ENCODE measurements at places on chromosomes 7 and 10.
A peak's percentile ranks its signal among the peaks of the same experiment; 100 is the strongest.

- DNase-seq, result no peak
Observed at GRCh38 chr7:7764520-7765396, 46.4 kb upstream of the RPA3 start.

DNA sequence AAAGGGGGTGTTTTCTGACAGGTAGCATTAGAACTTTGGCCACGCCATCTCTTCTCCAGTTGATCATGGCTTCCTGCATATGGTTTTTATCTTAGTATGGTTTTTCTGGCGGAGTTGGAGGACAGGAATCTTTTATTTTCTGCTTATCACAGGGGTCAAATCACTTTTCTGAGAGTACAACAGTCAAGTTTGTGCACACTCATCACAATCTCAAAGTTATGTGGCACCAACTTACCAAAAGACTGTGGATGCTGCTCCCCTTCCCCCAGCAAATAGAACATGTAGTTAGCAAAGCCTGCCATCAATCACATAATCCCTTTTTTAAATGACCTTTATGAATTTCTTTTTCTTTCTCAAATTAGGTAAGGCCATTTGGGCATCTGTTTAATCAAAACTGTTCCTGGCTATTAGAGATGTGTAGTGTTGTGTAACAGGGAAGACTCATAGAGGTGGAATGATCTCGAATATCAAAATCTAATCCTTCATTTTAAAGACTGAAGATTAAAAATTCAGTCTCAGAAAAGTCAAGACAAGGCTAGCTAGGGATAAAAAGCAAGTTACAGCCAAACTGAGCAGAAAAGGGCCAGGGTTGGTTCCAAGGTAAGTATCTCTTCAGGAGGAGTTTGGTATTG, 3.8 kb upstream of the CH25H start:
- DNase-seq, result no peak

DNA sequence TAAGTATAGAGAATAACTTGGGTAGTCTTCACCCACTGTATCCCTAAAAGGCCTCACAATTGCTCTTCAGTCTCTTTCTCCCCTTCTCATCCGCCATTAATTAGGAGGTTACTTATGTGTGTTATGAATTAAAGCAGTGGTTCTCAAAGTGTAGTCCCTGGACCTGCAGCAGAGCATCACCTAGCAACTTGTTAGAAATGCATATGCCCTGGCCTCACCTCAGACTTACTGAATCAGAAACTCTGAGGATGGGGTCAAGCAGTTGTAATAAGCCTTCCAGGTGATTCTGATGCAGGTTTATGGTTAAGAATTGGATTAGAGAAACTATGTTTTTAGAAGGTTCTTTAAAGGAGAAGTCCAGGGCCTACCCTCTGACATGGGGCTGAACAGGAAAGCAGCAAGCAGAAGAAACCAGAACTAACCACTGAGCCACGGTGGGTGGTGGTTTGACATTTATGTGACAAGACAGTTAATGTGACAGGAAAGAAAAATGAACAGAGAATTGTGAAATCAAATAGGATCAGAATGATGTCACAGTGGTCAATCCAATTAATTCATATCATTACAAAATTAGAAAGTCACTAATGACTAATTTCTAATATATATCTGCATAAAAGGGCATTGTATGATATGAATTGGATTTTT, 37.6 kb downstream of the ENTPD1 start:
- DNase-seq, result no peak

DNA sequence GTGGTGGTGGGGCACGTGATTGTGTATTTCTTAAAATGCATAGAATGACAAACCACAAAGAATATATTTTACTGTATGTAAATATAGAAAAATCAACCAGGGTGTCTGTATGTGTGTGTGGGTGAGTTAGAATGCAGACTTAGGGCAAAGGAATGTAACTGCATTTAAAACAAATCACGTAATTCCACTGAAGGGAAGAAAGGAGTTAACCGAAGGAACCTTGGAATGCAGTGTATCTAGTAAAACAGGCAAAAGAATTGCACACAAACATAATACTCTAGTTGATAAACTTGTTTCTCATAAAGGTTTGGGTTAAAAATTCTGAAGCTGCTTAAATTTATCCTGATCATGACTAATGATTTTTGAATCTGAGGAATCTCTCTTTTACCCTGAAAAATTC, 134.9 kb downstream of the ADRA2A start:
- DNase-seq, result no peak

GRCh38 chr7:88243345-88243909, 23.6 kb upstream of the SRI start:
- peak; percentile 79 for DNase-seq

DNA sequence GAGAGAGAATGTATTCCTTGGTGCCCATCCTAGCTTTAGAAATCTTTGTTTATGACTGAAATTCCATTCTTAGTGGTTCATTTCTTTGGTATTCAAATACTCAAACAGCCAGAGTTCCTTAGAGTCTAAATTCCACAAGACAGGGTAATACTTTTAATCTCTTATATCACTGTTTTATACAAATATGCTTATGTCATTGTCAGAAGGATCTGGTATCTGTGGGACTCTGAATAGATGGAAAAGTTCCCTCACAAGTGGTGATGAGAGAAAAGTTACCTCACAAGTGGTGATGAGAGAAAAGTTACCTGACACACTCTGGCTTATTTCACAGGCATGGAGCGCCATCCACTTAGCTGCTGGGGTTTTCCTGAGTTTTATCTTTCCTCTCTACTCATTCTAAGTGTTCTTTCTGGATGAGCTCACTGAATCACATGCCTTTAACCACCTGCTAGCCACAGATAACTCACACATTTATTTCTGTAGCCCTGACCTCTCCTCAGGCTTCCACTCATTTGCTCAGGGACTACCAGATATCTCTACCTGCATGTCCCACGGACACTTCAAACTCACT, 784.0 kb downstream of the SUGCT start:
- no peak for DNase-seq

GRCh38 chr10:86164960-86165630, 201.5 kb downstream of the GRID1 start:
- no peak for DNase-seq

- DNase-seq, result no peak
Observed at GRCh38 chr10:101492205-101492604, 95.9 kb downstream of the POLL start.

Measured in NCI-H524 (cell line).